Skeletal muscle cell (primary cell): ENCODE measurements at places on chromosomes 3 and 15.

- DNase-seq, result no peak
Measured at GRCh38 chr3:185207931-185208746, 45.7 kb downstream of the EHHADH start.

GRCh38 chr3:182837855-182838454 is 44.7 kb downstream of the ATP11B start:
- DNase-seq, result peak; percentile 4

- no peak for DNase-seq
Measured at GRCh38 chr15:78909791-78910228, 35.0 kb downstream of the CTSH start.

GRCh38 chr3:131361464-131362421 is 19.8 kb upstream of the NUDT16 start:
- DNase-seq, result no peak

DNA sequence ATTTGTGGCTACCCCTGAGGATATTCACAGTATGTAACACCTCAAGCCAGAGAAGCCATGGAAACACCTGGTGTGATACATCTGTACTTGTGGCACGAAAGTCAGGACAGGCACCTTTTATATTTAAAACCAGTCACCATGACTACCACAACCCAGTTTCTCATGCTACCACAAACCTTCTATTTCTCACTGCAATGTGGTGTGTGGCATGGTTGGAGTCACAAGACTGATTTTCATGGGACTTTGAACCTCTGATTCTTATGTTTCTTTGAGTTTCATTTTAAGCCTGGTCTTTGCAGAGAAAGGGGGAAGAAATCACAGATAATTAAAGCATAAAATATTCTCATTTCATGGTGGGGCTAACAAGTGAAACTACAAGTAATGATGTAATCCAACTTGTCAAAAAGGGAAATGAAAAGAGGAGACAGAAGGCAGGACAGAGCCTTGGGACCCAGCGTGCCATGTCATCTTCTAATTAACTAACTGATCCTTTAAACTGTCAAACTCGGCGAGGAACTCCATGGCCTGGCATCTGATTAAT is 175.9 kb downstream of the PDZRN3 start:
- no peak for DNase-seq

DNA sequence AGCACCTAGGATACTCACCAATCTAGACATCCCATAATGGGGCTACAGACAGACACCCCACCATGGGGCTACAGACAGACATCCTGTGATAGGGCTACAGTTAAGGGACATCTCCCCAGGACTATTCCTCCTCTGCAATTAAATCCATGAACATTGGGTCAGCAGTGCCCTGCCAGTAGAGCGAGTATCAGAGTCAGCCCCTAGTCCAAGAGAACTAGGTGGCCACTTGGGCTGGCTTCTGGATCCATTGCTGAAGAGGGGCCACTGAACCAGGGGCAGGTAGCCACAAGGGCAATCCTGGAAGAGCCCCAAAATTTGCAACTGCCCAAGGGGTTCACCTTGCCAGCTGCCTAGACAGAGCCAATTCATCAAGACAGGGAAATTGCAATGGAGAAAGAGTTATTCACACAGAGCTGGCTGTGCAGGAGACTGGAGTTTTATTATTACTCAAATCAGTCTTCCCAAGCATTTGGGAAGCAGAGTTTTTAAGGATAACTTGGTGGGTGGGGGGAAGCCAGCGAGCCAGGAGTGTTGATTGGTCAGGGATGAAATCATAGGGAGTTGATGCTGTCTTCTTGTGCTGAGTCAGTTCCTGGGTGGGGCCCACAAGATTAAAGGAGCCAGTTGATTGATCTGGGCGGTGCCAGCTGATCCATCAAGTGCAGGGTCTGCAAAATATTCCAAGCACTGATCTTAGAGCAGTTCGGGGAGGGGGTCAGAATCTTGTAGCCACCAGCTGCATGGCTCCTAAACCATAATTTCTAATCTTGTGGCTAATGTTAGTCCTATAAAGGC is 170.2 kb upstream of the SMAD3 start:
- DNase-seq, result no peak

DNA sequence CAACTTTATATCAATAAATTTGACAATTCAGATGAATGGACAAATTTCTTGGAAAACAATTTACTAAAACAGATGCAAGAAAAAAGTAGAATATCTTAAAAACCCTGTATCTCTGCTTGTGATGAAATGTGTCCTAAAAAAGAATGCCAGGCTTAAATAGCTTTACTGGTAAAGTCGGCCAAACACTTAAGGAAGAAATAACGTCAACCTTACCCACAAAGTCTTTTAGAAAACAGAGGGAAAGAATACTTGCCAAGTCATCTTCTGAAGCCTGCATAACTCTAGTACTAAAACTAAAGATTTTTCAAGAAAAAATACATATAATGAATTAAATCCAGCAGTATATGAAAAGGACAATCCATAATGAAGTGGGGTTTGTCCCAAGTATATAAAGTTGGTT is 111.1 kb downstream of the RASA2 start:
- DNase-seq, result no peak

DNA sequence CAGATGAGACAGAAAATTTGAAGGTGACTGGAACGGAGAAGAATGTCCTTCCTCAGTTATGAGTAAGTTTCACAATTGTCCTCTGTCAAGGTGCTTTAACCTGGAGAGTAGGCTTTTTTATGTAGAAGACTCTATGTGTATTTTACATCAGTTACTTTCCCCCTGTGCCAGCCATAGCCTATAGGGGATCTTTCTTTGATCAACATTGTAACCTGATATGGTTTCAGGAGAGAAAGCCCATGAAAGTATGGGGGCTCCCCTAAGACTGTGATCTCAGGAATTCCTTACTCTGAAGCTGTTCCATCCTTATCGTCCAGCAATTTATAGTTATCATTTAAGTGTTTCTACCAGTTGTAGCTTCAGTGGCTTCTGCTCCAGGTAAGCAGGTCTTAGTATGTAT is 1076.3 kb upstream of the EPHA6 start:
- no peak for DNase-seq

- no peak for DNase-seq
Measured at GRCh38 chr15:50330921-50331320, 24.1 kb downstream of the GABPB1 start.

DNA sequence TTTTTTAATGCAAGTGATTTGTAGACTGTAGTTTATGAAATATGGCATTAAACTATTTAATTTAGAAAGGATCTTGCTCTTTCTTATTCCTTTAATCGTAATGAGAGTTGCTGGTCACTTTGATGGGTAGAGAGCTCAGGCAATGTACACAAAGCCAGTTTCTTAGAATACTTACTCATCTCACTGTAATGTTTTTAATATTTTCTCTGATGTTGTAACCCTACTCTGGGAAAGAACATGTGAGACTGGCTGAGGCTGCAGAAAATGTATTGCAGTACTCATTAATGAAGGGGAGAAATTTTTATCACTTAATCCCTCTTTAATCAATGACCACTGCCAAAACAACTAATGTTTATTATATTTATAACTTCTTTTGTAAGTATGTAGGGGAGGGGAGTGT is 479.4 kb upstream of the KCNMB2 start:
- DNase-seq, result no peak

DNA sequence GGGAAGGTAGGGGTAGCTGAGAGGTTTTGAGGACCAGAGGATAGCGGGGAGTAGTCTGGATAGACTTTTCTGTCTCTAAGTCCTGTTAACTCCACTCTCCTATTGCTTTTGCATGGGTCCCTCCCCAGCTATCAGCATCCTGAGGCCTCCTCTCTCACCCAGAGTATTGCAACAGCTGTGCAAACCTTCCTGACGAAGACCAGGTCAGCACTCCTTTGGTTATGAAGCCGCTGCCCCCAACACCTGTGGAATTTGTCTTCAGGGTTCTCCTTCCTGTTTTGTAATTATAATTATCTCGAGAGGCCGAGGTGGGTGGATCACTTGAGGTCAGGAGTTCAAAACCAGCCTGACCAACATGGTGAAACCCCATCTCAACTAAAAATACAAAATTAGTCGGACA is 24.8 kb downstream of the TYRO3 start:
- DNase-seq, result no peak

- no peak for DNase-seq
Measured at GRCh38 chr3:129758785-129759320, 134.7 kb downstream of the TMCC1 start.

- DNase-seq, result no peak
Measured at GRCh38 chr3:136804813-136805212, 14.1 kb upstream of the SLC35G2 start.

GRCh38 chr3:72441284-72441994 is 406.8 kb downstream of the SHQ1 start:
- DNase-seq, result no peak

DNA sequence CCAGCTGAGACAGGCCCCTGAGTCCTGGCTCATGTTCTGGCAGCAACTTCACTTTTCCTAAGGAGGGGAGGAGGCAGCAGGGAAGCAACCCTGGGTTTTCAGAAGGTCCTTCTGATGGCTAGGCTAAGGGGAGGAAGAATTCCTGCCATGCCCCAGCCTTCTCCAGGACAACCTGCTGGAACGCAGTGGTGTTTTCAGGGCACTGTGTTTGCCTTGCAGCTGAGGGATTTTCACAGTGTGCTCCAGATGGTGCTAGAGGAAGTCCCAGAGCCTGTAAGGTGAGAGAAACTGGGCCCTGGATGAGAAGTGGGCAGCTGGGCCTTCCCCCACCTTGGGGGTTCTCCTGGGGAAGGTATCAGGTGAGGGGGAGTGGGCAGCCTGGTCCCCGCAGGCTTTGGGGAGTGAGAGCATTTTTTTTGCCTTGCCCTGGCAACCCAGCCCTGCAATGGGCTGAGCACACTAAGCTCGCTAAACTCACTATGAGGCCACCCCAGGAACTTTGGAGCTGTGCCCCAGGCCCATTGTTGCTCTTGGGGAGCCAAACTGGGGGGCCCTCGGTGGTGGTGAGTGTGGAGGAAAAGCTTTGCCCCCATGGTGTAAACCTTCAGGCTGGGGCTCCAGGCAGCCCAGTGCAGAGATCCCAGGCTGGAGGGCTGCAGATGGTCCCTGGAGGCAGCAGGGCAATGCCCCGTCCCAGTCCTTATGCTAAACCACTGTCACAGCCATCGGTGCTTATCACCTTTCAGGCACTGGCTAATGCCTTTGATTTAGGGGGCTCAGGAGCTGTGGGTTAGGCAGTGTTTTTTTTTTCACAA is 41.1 kb downstream of the ACAA1 start:
- DNase-seq, result no peak
